ENCODE measurements at places on chromosomes 5 and 9.

DNA sequence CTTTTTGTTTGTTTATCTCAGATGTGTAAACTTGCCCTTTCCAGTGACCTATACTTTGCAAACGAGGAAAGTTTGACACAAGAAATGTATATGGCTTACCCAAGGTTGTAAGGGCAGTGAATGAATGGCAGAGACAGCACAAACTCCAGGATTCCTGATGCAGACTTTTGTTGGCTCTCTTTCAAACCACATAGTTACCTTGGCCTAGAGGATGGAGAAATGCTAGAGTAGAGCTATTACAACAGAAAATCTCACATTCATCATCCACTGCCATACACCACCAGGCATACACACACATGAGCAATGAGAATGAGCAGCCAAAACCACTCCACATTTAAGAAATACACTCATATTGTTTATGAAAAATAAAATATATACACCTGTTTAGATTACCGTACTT lies 387.0 kb downstream of the TLR4 start:
- DNase-seq, result no peak

DNA sequence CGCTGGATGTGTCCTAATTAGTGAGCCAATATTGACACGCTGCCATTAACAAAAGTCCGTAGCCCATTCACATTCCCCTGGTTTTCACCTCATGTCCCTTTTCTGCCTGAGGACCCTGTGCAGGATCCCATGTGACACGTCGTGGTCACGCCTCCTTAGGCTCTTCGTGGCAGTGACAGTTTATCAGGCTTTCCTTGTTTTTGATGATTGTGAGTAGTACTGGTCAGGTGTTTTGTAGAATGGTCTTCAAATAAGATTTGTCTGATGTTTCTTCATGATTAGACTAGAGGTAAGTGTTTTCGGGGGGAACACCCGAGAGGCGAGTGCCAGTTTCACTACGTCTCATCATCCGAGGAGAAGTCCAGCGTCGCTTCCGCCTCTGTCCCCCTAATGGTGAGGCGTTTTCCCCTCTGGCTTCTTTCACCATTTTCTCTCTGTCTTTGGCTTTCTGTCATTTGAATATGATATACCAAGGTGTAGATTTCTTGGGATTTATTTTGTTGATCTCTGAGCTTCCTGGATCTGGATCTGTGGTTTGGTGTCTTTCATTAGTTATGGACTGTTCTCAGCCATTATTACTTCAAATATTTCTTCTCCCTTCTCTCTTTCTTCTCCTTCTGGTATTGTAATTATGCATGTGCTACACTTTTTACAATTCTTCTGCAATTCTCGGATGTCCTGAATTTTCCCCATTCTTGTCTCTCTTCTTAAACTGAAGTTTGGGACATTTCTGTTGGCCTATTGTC lies 57.3 kb downstream of the TRIP13 start:
- no peak for DNase-seq

DNA sequence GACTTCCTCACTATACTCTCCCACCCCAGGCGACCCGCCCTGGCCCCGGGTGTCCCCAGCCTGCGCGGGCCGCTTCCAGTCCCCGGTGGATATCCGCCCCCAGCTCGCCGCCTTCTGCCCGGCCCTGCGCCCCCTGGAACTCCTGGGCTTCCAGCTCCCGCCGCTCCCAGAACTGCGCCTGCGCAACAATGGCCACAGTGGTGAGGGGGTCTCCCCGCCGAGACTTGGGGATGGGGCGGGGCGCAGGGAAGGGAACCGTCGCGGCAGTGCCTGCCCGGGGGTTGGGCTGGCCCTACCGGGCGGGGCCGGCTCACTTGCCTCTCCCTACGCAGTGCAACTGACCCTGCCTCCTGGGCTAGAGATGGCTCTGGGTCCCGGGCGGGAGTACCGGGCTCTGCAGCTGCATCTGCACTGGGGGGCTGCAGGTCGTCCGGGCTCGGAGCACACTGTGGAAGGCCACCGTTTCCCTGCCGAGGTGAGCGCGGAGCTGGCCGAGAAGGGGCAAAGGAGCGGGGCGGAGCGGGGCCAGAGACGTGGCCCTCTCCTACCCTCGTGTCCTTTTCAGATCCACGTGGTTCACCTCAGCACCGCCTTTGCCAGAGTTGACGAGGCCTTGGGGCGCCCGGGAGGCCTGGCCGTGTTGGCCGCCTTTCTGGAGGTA lies 2.1 kb downstream of the CA9 start:
- peak; percentile 44 for DNase-seq

- no peak for DNase-seq
Observed at GRCh38 chr5:41420492-41421067, 89.8 kb downstream of the PLCXD3 start.

DNA sequence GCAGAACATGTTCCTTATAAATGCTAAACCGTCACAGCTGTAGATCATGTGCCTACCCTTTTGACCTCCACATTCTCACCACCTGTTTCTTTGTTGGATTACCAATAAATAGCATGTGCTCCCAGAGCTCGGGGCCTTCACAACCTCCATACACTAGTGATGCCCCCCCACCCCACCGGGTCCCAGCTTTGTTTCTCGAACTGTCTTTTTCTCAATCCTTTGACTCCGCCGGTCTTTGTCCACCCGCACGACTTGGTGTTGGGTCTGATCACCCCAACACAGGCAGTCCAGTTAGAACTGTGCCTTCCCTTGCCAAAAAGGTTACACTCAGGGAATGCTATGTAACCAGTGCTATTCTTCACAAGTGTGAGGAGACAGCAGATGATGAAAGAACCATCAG lies 485.9 kb upstream of the C9orf72 start:
- DNase-seq, result no peak

DNA sequence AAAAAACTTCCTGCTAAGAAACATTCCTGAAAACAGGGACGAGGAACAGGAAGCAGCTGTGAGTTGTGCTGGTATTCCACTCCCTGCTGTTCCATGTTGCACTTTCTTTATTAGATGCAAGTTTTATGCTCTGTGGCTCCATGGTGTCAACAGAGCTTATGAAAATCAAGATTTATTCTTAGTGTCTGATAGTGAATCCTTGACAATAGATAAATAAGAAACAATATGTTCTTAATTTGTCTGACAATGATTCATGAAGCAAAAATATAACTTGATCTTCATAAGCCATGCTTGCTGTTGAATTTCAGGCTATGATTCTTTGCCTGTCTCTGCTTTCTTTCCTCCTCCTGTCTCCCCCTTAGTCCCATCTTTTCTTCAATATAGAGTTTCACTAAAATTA lies 119.6 kb downstream of the DROSHA start:
- DNase-seq, result no peak

DNA sequence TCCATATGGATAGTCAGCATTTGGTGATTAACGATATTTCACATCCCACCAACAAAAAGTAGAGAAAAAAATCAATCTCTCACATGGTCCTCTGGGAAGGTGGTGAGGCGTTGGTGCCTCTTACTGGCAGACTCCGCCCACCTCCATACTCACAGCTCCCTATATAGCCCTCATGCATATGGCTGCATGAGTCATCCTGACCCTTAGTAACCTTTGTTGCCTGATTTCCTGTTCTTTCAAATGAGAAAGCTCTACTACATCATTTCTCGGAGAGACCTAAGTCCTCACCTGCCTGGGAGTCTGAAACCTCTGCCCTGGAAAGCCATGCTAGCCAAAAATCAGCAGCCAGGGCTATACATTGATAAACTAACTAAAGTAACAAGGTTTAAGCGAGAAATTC lies 33.3 kb upstream of the ABCA1 start:
- DNase-seq, result peak; percentile 71

- DNase-seq, result no peak
Observed at GRCh38 chr5:33401482-33402390, 39.0 kb upstream of the TARS1 start.

GRCh38 chr9:118992813-118993794 lies 376.1 kb downstream of the BRINP1 start:
- no peak for DNase-seq

DNA sequence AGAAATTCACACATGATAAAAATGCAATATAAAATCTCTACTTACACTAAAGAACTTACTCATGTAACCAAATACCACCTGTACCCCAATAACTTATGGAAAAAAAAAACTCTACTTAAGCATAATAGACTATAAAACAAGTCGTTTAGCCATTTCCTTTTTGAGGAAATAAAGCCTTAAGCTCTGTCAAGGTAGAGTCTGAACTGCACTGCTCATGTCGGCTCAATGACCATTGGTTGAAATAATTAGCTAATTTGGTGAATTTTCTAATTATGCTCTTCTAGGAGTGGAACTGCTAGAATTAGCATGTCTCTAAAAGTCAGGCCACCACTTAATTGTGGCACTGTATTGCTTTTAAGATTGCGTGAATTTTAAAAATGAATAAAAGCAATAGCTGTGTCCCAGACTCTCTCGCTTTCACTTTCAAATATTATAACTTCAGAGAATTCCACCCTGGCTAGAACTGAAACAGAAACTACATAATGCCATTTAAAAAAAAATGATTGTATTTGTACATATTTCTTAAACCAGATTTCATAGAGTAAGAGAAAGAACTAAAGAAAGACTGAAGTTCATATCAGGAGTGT lies 113.0 kb upstream of the PCA3 start:
- no peak for DNase-seq

- no peak for DNase-seq
Observed at GRCh38 chr5:30804739-30805505, 388.6 kb upstream of the CDH6 start.

GRCh38 chr9:135416664-135417290 lies 62.8 kb upstream of the PPP1R26 start:
- DNase-seq, result no peak

- DNase-seq, result no peak
Observed at GRCh38 chr5:68377733-68378132, 162.2 kb downstream of the PIK3R1 start.

- DNase-seq, result no peak
Observed at GRCh38 chr9:14497476-14497875, 183.5 kb upstream of the NFIB start.

DNA sequence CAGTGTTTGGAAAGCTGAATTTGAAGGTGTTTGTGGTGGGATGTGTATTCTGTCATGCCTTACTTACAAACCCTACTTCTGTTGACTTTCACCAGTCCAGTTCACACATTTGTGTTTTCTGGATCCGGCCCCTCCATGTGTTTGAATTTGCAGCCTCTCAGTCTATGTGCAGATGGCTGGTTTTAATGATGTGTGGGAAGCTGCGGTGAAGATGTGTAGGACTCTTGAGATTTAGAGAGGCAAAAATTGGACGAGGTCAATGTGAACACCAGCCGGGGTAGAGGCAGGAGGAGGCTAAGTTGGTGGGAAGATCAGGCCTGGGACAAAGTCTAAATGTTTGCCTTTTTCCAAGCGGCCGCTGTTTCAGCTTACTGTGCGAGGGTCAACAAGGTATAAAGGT lies 115.4 kb upstream of the KLF9 start:
- no peak for DNase-seq

DNA sequence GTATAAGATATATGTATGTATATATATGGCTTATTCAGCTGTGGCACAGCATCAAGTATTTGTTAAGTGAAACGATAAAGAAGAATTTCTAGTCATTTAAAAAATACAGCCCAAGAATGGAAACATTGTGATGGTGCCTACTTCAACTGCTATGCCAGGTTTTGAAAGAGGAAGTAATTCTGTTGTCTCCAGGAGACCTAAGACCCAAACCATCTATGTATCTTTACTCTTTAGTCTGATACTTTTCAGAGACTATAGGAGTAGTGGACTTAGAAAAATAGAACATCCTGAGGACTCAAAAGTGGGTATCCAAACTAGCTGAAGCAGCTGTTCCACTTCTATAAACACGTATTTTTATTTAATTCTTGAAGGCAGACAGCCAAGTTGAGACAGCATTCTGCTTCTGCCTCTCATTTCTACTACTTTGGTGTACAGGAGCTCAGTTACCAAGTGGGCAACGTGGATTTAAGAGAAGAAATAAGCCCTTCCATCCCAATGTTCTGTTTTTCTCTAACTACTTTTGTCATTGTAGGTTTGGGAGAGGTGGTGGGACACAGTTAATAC lies 110.7 kb downstream of the RPS23 start:
- DNase-seq, result no peak

- no peak for DNase-seq
Observed at GRCh38 chr9:35257986-35258659, 96.3 kb downstream of the UNC13B start.

DNA sequence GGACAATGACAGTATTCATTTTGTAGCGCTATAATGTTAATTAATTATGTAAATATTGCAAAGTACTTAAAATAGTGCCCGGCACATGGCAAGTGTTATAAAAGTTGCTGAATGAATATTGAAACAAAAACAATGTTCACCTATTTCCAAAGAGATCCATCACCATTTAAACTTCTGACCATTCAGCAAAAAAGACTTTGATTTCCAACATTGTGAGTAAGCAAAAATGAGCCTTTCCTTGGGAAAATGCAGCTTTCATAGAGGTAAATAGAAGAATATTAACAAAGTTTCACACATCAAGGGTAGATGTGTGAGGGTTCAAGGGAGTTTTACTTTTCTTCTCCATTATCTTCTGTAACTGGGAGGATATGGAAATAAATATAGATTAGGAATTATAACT lies 1089.4 kb upstream of the C9orf72 start:
- DNase-seq, result no peak

DNA sequence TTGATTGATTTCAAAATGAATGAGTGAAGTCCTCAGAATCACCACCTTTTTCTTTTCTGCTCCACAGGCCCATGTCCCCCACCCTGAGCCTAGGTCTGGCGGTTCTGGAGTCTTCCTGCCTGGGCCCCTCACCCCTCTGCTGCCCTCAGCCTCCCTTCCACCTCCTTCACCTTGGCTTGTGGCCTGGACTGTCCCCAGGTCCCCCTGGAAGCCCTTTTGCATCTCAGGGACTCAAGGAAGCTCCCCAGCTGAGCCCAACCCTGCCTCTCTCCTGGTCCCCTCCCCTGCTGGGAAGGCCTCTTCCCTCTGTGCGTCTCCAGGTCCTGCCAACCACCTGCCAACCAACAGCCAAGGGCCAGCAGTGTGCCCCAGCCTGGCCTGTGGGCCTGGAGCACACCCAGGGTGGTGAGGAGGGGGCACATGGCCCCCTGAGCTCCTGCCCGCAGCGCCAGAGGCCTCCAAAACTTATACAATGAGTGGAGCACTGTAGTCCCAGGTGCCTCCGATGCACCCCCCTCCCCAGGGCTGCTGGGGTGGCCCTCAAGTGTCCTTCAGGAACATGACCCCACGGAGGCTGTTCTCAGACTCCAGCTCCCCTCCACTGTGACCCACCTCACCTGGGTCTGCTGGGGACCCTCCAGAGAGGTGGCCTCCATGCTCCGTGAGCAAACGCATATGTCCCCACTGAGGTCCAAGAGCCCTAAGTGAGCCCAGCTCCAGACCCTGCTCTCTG lies 20.3 kb downstream of the GLT6D1 start:
- no peak for DNase-seq

- DNase-seq, result no peak
Observed at GRCh38 chr9:106862821-106863720, at the start of gene ZNF462. TSS of gene ZNF462 (plus strand) at chr9:106863166. CDS start at chr9:106923384, 60,218 bp downstream.

DNA sequence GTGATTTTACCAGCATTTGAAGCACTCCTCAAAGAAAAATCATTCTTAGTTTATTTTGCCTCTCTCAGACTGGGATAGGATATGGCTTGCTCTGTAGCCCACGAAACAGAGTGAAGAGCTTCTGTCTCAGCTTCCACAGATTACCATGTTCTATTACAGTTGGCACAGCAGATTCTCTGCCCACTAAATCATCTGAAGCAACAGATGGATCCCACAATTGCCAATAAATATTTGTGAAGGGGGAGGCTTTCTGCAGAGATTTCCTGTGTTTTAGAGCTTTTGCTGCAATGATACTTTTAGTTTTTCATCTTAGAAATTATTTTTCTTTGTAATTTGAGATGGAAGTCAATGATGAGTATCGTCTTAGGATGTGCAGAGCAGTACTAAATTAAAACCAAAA lies 12.3 kb upstream of the MAP3K1 start:
- DNase-seq, result no peak

- no peak for DNase-seq
Observed at GRCh38 chr5:14218897-14219573, 75.9 kb downstream of the TRIO start.

GRCh38 chr5:58156361-58156760 lies 303.5 kb downstream of the PLK2 start:
- DNase-seq, result no peak
